ENCODE measurements at places on chromosomes 11 and 22.

DNA sequence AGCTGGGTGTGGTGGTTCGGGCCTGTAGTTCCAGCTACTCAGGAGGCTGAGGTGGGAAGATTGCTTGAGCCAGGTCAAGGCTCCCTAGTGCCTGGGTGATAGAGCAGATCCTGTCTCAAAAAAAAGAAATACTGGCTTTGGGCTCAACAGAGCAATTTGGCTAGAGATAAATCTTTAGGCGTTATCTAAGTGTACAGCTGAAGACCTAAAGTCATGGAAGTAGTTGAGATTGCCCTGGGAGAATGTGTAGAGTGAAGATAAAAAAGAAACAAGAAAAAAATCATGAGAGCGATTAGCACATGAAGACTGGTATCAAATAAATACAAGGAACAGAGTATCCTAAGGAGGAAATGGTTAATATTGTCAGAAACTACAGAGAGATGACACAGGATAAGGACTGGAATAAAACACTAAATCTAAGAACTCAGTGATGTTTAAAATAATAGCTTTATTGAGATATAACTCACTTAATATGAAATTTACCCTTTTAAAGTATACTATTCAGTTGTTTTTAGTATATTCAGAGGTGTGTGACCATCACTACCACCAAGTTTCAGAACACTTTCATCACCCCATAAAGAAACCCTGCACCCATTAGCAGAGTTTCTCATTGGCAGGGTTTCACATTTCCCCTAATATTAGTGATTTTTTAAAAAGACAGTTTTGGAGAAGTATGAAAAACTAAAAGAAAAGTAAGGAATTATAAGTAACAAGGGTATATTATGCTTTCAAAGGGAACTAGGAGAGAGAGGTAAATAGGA lies 20.7 kb downstream of the PIK3C2A start:
- DNase-seq = no peak

DNA sequence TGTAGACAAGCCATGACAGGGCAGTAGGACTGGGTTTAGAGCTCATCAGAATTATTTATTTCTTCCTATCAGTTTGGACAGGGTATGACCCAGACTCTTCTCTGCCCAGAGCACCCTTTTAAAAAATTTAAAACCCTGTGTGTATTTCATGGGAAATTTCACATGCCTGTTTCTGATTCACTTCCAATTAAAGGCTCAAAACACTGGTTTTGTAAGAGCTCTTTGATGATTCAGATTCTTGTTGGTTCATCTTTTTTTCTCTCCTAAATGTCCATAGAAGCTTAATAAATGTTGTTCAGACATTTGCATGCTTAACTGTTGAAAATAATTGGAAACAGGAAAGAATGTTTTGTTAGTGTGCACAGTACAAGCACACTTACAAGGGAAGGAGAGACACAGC lies 13.8 kb downstream of the FLI1 start:
- no peak for DNase-seq

GRCh38 chr11:2685566-2686359 lies 14.0 kb downstream of the KCNQ1OT1 start:
- DNase-seq = peak; percentile 34

GRCh38 chr11:58222721-58223120 lies 6.0 kb downstream of the OR10Q1 start:
- no peak for DNase-seq

DNA sequence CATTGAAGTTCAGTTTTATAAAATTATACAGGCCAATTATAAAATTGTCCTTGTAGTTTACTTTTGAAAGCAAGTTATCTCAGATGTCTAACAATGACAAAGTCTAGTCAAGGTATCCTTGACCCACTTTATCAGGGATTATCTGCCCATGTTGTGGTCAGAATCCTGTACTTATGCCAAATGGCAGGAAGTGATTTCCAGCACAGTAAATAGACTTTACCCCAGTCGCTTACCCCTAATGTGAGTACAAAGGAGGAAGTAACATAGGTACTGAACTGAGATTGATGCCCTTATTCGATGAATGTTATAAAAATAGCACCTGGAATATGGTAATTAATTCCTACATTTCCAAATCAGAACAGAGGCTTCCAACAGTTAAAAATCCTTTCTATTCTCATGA lies 355.7 kb downstream of the CNTN5 start:
- DNase-seq = no peak

DNA sequence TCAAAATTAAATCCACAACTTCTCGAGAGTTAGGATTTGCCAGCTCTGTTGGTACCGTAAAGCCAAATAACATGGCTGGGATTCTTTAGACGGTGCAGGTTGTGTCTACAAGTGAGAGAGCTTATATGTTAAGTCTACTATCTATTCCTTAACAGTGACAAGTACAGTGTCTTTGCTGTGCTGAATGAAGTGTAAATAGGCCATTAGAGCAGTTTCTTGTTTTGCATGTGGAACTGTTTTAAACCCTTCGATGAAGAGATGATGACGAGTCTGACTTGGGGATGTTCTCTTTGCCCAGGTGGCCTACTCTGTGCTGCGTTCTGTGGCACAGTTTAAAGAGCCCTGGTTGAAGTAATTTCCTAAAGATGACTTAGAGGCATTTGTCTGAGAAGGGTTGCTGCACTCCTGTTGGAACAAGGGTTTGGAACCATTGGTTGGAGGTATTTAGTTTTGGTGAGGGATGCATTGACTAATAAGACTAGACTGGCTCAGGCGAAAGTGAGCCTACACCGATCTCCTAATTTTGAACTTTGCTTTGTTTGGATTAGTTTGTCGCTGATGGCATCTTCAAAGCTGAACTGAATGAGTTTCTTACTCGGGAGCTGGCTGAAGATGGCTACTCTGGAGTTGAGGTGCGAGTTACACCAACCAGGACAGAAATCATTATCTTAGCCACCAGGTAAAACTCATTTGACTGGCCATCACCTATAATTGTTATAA lies 988 bp downstream of the RPS3 start:
- no peak for DNase-seq

DNA sequence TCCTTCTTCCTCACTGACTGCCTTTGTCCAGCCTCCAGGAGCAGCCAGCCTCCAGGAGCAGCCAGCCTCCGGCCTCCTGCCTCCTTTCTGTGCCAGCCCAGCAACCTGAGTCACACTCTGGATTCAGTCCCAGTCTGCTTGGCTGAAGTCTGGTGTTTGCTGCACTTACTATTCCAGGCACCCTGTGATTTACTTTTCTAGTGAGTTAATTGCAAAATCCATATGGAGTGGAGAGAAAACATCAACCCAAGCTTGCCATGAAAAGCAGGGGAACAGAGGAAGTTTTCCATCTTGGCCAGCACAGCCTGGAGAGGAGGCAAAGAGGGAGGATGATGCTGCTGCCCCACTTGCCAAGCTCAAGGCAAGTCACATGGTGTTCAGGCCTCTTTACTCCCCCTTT lies 400.5 kb downstream of the TENM4 start:
- DNase-seq = no peak

DNA sequence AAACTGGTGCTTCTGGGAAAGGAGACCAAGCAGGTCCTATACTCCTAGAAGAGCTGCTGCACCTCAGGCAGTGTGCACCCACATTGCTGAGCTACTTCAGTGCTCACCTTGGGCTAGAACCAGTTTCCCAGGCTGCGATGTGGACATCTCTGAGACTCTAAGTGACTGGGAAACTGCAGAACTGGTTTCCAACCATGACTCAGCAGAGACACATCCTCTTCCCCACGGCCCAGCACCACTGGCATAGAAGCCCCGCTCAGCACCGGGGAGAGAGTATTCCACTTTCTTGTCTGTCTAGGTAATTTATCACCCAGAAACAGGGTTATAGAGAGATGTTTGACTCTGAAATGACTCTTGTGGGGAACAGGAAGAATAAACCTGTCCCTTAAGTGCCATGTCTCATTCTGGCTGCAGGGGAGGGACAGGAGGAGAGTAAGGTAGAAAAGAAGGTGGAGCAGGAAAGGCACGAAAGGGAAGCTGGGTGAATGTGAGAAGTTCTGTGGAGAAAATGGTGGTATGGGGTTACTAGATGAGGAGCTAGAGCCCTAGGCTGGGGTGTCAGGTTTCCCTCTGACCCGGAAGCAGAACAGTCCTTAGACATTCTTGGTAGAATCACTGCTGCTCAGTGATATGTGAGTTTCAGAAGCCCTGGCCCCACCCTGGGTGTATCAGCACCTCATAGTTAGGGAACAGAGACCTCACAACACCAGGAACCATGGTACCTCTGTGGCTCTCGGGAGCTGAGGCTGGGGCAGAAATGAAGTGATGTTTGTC lies 340.4 kb upstream of the NCAM1 start:
- no peak for DNase-seq

- no peak for DNase-seq
These were observed 148.5 kb downstream of the NAV2 start for GRCh38 chr11:19861171-19861570.

DNA sequence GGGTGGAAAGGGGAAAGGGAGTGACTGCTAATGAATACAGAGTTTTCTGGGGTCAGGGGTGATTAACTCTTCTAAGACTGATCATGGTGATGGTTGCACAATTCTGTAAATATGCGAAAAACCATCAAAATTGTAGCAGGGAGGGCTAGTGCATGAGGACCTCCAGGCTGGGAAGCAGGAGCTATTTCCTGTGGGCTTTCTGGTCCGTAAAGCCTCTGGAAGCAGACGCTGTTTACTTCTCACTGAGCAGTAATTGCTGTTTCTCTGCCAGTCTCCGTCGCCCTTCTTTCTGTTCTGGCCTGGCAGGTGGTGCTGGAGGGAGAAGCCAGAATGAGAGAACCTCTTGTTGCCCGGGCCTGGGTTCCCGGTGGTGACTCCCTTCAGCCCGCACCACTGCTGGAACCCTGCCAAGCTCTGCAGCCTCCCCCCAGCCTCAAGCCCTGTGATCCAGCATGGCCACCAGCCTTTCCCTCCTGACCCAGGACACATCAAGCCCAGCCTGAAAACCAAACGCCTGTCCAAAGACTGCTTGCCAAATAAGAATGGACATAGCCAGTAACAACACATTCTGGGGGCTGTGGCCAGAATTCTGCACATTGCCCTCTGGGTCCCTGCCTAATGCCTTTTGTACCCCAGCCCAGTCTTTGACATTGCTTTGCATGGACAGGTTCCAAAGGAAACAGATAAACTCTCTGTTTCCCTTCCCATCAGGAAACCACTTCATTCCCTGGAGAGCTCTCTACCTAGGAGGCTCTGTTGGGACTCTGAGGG lies 201.0 kb upstream of the NAV2 start:
- DNase-seq = no peak

- no peak for DNase-seq
These were observed 94.1 kb downstream of the USP35 start for GRCh38 chr11:78282821-78283220.

GRCh38 chr22:30047364-30047738 lies 32.9 kb upstream of the HORMAD2 start:
- DNase-seq = no peak

- no peak for DNase-seq
These were observed 61.9 kb downstream of the ARHGEF12 start for GRCh38 chr11:120398132-120398531.

- DNase-seq = no peak
These were observed 44.9 kb upstream of the CARS1 start for GRCh38 chr11:3101921-3102640.

DNA sequence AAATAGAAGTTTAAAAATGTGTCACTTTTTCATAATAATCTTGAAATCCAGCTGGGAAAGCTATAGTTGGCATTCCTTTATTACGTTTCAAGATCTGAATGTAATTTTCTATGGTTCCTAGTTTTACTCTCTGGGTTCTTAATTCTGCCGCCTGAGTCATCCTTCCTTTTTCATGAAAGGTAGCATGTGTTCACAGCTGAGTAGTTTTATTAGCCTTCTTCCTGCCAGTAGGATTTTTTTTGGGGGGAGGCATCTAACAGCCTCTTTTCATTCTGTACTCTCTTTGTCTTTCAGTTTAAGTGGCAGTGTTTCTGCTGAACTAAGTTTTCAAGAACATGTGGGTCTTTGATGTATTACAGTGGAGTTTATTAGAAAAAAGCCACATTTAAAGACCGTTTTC lies 36.5 kb downstream of the OR2AG2 start:
- no peak for DNase-seq

DNA sequence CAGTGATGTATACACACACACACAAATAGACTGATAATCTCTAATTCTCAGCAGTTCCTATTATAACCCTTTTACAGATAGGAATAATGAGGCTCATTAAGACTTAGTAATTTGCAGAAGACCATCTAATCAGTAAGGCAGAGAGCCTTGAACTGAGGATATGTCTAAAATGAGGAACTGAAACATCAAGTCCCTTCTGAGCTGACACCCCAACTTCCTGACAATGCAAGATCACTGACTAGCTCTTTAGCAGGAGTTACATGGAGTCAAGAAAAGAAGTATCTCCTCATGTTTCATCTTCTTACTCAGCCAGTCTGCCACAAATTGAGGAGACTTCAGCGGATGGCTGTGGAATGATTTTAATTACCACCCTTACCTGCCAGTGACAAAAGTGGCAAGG lies 193.0 kb downstream of the MSANTD4 start:
- no peak for DNase-seq

DNA sequence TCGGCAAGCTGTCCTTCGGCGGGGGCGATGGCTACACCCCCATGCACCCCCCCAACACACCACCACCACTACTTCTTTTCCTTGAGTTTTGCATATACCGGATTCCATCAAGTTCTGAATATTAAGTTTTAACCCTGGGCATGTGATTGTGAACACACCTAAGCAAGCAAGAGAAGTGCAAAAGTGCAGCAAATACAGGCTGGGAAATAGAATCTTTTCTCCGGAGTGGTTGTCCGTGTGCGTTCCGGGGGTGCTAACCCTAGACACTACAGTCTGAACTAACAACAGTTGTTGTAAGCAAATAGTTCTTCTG lies 574 bp downstream of the PRSS23 start:
- no peak for DNase-seq

DNA sequence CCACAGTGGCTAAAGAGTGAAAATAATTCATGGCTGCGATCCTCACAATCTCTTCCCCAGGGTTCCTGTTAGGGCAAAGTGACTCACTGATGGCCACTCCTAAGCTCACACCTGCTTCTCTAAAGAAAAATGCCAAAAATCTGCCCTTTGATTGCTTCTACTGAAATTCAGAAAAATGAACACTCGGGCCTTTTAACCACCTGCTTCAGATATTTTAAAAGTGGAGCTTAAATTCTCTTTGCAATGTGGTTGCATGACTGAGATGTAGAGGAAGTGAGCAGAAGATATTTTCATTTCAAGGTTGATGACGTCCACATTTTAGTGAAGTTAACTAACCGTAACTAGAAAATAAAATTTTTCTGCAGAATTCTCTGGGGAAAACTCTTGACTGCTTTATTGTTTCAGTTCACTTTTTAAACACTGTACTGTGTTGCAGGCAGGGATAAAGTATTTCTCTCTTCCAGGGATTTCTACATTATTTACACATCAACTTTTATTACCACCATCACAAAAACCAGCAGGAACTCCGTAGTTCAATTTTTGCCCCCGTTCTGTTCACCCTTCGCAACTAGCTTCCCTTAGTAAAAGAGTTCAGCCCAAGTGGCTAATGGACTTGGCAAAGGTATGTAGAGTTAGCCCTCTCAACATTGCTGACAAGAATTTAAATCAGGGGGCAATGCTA lies 8.5 kb downstream of the RAB30 start:
- no peak for DNase-seq

GRCh38 chr22:36942556-36942955 lies 29.1 kb downstream of the CSF2RB start:
- no peak for DNase-seq

- DNase-seq = no peak
These were observed 94.9 kb upstream of the SEPTIN5 start for GRCh38 chr22:19619144-19620009.

- DNase-seq = no peak
These were observed 42.0 kb downstream of the ALG9 start for GRCh38 chr11:111829185-111829968.

GRCh38 chr11:76049511-76049910 lies 156.8 kb downstream of the WNT11 start:
- no peak for DNase-seq

GRCh38 chr11:117759305-117759704 lies 37.7 kb downstream of the DSCAML1 start:
- DNase-seq = no peak

All from RWPE2 (cell line).